Fibroblast of skin of right biceps (primary cell): ENCODE measurements at places on chromosomes 5 and 9.

DNA sequence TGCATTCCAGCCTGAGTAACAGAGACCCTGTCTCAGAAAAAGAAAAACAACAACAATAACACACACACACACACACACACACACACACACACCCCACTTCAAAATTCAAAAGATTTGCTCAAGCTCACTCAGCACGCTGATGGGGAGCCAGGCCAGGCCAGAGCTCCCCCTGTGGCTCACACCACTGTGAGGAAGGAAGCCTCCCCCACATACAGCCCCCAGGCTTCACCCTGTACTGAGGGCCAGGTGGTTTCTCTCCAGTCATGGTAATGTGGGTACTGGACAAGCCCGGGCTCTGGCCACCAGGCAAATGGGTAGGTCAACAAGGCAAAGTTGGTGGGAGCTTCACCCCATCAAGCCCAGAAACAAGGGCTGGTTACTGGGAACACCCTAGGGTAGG is 19.0 kb downstream of the ATOX1 start:
- DNase-seq, result peak; percentile 38

- peak; percentile 90 for DNase-seq
These were observed 35.6 kb downstream of the WWC1 start for GRCh38 chr5:168327019-168327421.

DNA sequence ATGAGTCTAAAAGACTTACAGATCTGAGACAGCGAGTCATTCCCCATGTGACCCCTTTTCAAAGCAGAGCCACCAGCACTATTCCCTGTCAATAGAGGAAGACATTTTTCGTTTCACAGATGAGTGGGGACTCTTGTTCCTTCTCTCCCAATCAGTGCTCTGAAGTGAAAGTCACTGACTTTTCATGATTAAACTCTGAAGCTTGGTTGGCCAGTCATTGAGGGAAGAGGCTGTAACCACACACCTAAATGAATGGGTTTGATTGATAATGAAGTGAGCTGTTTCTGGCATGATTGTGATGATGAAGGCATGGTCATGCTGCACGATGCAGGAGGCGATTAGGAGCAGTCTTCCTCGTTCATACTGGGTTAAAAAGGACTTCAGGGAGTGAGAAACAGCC is 171.9 kb downstream of the ZNF462 start:
- DNase-seq, result no peak

DNA sequence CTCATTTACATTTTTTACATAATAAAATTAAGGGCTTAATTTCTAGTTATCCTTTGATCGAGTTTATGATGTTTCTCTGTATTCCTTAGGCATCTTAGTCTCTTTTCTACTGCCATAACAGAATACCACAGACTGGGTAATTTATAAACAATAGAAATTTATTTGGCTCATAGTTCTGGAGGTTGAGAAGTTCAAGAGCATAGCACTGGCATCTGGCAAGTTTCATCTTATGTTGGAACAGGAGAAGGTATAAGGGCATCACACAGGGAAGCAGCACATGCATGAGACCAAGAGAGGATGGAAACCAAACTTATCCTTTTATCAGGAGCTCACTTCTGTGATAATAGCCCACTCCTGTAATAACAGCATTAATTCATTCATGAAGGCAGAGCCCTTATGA is 284.9 kb upstream of the COX7C start:
- no peak for DNase-seq

DNA sequence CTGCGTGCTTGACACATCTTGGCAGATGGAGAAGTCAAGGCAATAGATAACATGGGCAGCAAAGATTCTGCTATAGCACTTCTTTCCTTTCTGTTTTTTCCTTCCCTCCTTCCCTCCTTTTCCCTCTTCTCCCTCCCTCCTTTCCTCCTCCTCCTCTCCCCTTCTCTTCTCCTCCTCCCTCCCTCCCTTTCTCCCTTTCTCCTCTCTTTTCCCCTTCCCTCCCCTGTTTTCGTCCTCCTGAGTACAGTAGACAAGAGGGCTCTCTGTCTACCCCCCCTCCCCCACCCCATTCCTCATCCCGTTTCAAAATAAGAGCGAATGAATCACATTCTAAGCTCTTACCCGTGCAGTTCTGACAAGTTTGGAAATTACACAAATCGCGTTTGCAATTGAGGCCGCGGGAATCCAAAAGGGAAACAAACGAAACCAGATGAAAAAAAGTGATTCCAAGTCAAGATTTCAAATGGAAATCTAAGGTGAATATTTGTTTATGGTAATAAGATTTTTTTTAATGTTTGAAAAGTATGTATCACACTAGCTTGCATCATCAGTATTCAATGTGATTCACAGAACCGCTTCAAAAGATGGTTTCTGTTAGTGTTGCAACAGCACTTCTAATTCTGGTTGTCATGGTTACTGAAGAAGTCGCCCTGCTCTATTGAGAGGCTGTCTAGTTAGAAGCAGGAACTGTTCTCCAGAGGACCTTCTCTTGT is 1.3 kb downstream of the NIM1K start:
- DNase-seq, result peak; percentile 93

DNA sequence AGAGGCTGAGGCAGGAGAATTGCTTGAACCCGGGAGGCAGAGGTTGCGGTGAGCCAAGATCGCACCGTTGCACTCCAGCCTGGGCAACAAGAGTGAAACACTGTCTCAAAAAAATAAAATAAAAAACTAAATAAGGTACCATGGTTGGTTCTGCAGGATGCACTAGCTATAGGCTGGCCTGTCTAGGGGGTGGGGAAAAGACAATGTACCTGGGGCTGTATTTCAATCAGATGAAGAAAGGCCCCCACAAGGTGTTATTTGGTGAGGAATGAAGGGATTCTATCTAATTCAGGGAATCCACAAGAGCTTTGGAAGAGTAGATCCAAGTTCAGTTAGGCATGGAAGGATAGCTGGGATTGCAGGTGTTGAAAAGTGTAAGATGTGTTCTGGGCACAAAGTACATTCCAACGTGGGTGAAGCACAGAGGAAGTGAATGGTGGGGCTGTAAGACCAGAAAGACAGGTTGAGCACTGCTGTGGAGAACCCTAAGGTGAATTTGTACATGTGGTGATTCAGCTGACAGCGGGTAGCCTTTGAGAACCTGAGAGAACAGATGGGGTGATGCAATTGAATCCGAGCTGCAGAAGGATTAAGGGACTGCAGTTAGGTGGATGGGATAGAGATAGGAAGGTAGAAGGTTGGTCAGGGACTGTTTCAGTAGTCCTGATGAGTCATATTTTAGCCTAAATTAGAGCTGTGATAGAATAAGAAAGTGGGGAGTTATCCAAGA is 71.8 kb downstream of the CAST start:
- no peak for DNase-seq

DNA sequence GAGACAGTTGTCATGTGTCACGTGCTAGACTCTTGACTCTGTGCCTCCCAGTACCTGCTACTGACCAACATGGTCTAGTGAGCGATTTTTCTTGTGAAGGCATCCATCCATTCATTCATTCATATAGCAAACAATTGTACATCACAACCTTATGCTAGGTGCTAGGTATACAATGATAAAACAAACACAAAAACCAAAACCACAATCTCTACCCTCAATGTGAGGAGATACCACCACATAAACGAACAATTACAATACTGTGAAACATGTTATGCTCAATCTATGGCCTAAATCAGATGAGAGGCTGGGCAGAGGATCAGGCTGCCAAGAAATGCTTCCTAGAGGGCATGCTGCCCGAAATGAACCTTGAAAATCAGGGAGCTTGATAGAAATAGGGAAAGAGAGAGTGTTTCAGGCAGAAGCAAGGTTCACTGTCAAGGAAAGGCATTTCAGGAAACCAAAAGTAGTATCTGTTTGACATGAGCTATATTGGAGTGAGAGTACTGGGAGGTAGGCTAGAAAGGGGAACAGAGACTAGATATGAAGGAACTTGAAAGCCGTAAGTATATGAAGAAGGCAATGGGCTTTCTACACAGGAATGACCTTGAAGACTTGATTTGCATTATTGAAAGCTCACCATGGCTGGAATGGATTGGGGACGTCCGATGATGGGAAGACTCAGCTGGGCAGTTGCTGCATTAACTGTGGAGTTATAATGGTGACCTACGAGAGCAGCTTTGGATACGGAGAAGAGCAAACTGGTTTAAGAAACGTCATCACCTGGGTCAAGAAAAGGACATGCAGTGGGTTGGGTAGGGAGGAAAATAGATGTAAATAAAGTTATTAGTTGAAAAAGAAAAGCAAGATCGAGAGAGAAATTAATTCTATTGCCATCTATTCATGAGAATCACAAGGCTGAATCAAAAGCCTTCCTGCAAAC is 90.1 kb downstream of the THBS4 start:
- DNase-seq, result no peak

GRCh38 chr9:113969343-113969742 is 93.2 kb downstream of the ZNF618 start:
- DNase-seq, result no peak

- no peak for DNase-seq
These were observed 206.7 kb downstream of the GOLPH3 start for GRCh38 chr5:31967461-31967860.

GRCh38 chr9:127545196-127546124 is 66.6 kb upstream of the STXBP1 start:
- DNase-seq, result peak; percentile 62

DNA sequence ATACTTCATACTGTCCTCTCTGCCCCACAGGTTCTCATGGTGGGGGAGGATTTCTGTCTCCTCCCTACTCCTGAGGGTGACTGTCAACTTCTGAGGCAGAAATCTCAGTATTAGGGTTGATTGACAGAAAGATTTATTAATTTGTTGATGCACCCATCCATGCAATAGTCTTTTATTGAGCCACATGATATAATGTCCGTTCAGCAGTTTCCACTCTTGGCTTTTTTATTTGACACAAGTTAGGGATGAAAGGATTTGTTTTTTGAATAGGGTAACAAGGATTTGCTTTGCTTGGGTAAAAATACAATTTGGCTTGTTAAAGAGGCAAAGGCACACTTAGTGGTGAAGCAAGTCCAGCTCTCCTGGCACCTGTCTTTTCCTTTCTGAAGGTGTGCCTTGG is 125.0 kb downstream of the ADAMTSL1 start:
- DNase-seq, result no peak

GRCh38 chr5:132259069-132259851 is 1.8 kb downstream of the PDLIM4 start:
- DNase-seq, result peak; percentile 91

- DNase-seq, result peak; percentile 49
These were observed 700.5 kb upstream of the ZNF608 start for GRCh38 chr5:125446986-125447385.

- DNase-seq, result no peak
These were observed 23.1 kb downstream of the CRB2 start for GRCh38 chr9:123378956-123379660.

GRCh38 chr9:95090871-95091577 is 226.5 kb downstream of the FANCC start:
- no peak for DNase-seq

DNA sequence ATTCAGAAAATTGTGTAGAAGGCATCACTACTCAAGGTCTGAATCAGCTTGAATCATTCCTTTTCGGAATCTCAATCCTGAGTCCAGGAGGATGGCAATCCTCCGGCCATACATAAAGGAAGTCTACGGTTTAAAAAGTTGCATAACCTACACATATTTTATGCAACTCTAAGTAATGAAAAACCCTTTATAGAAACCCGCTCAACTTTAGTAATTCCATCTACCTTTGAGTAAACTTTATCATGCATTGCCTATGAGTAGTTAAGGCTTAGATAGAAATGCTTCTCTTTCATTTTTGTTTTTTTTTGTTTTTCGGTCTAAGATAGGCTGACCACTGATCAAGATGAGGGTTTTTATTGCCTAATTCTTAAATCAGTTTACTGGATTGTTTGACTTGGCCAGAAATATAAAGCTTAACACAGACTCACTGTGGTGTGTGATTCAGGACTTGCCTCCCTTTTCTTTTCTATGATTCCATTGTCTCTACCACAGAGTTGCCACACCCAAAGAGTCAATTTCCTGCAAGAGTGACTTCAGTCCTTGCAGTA is 85.0 kb downstream of the LURAP1L start:
- peak; percentile 81 for DNase-seq

DNA sequence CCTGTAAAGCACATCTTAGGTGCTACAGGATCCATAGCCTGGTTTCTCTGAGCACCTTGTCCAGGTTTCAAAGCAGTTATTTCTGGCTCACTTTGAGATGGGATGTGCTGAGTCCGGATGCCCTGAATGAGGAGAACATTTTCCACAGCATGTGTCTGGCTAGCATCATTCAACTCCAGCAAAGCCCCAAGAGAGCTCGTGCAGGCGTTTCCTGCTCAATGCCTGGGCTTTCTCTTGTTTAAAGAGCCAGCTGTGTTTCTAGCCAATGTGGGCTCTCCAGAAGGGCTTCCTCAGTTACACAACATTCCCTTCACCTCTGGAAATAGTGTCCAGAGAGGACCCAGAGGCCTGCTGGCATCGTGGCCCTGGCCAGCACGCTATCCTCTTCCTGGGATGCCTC is 411.7 kb downstream of the DMAC1 start:
- DNase-seq, result no peak

DNA sequence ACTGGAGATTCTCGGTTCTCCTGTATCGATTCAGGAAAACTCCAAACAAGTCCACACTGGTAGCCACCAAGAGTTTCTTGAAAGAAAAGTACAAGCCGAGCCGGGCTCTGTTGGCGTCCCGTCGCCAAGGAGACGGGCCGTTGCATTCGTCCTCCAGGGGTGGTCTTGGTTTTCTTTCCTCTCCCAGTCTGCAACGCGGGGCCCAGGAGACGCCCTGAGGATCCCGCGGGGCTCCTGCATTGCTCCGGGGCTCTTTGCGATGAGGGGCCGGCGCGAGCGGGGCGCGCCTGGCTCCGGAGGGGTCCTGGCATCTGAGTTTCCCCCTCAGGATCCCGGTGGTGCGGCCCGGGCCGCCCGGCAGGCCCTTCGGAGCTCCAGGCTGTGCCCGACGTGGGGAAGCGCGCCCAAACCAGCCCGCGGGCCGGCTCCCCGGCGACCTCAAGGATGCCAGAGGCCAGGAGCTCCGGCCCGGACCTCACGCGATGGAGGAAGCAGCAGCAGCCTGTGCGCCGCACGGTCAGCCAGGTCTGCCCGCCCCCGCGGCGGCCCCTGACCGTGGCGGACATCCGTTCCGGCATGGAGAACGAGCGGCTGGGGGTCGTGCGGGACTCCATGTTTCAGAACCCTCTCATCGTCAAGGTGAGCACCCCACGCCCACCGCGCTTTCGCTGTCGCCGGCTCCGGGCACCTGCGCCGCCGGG is at the start of gene CFAP77:
Gene CFAP77, plus strand, starts transcription at position 384 of the 701 bp plus-strand sequence. Its CDS starts 61 bp downstream, at position 445.
- DNase-seq, result peak; percentile 56

DNA sequence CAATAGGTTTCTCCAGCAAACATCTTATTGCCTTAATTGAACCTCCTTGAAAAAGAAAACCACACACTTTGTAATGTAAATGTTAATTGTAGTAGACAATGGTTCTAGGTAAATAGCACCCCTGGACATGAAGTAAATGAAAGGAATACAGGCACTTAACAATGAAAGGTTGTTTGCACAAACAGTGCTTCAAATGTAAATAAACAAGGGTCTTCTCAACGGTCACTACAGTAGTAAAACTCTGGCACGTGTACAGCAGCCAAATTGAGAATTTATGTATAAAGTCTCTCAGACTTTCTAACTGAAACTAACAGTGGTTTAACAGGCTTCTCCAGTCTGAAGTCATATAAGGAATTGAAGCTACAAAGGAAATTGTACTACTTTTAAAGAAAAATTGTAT is 218.3 kb downstream of the MEF2C start:
- DNase-seq, result no peak
